ENCODE measurements at places on chromosomes 4 and X. TPM values are rescaled to one million over a fixed set of nuclear protein-coding genes. Genes with fewer than 3 reads are reported as not detected.

RAB40A gene
- total RNA-seq, result not detected

HAND2 gene
- not detected for total RNA-seq

GRCh38 chr4:3387943-3388361 is 53.8 kb upstream of the HGFAC start:
- no peak overlapping the region for H3K4me3 ChIP-seq
- H3K36me3 ChIP-seq, result no peaks in the 10 kb centered on the region
- peaks cover 12% of the 10 kb centered on the region for H3K4me1 ChIP-seq
- DNase-seq, result no peak

GRCh38 chrX:13093529-13094140 is 49.2 kb upstream of the FAM9C start:
- H3K36me3 ChIP-seq, result peaks cover 14% of the 10 kb centered on the region
- no peak for DNase-seq
- peak overlapping the region; percentile 83 for H3K27ac ChIP-seq

SSX1 gene
- not detected for total RNA-seq

DNA sequence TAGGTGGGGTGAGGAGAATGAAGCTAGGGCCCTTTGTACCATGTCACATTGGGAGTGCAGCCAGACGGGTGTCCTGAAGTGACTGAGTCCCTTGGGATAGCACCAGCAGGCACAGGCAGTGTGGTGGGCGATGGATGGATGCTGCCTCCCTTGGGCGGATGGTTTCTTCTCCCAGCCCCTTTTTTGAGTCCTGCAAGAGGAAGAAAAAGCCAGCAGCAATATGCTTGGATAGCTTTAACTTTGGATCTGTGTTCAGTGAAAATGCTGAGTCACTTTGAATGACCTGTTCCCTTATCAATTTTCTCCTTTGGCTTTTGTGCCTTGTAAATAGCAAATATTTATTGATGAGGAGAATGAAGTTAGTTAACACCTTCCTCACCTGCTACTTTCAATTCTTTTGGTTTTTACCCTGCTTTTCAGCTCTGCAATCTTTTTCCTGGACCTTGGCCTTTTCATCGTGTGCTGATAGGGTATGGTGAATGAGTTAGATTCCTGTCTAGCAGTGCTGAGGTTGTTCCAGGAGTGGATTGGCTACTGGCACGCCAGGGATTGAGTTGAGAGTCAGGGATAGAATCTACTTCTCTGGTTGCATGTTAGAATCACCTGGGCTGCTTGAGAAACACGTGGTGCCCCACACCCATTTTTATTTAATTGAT is 10.2 kb downstream of the DCUN1D4 start:
- peaks cover 18% of the 10 kb centered on the region for H3K36me3 ChIP-seq
- H3K4me3 ChIP-seq, result no peak overlapping the region
- H3K27me3 ChIP-seq, result no peaks in the 10 kb centered on the region
- peaks cover 13% of the 10 kb centered on the region for H3K4me1 ChIP-seq
- no peak overlapping the region for H3K27ac ChIP-seq

BEX4 gene
- 8.9 TPM for total RNA-seq

GRCh38 chr4:184895012-184895695 is 69.4 kb upstream of the ACSL1 start:
- peaks cover 3% of the 10 kb centered on the region for H3K4me1 ChIP-seq
- H3K27me3 ChIP-seq, result peaks cover 33% of the 10 kb centered on the region
- H3K27ac ChIP-seq, result no peak overlapping the region

RENBP gene
- 13.6 TPM for total RNA-seq

DNA sequence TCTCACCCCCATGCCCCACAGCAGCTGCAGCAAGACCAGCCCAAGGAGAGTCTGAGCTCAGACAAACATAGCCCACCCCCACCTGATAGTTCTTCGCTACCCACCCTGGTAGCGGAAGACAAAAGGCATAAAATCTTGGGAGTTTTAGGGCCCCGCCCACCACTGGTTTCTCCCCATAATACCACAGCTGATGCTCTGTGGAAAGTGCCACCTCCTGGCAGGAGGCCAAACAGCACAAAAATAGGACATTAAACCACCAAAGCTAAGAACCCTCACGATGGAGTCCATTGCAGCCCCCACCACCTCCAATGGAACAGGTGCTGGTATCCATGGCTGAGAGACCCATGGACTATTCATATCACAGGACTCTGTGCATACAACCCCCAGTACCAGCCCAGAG is 226.7 kb downstream of the SNCA start:
- peaks cover 33% of the 10 kb centered on the region for H3K4me1 ChIP-seq
- no peaks in the 10 kb centered on the region for H3K27me3 ChIP-seq
- H3K4me3 ChIP-seq, result no peak overlapping the region
- H3K27ac ChIP-seq, result no peak overlapping the region
- no peak for DNase-seq

DNA sequence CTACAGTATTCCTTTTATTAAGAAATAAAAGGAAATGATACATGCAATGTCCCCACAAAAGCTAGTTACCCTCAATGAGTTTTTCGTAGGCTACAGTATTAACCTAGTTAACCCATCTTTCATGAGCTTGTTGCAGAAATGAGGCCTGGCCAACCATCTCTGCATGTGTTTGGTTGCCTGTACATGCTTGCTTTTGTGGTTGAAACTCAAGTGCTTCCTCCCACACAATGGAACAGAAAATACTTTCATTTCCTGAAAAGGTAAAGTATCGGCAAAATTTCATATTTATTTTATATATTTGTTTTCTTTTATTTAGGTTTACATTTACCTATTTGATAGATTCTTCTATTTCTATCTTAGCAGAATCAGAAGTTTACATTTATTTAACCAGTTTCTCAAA is 214.6 kb upstream of the FAM241A start:
- peaks cover 15% of the 10 kb centered on the region for H3K27me3 ChIP-seq
- H3K4me3 ChIP-seq, result no peak overlapping the region
- peaks cover 6% of the 10 kb centered on the region for H3K4me1 ChIP-seq
- no peak for DNase-seq

DNA sequence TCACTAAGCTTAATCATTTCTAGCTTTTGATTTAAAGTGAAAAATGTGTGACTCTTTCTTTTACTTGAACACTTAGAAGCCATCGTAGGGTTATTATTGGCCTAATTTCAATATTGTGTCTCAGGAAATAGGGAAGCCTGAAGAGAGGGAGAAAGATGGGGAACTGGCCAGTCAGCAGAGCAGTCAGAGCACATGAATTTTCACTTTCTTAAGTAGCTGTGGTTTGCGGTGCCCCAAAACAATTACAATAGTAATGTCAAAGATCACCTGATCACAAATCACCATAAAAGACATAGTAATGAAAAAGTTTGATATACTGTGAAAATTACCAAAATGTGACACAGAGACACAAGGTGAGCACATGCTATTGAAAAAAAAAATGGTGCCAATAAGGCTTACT is 45.5 kb downstream of the CENPC start:
- H3K27ac ChIP-seq, result no peak overlapping the region
- no peak overlapping the region for H3K4me3 ChIP-seq
- no peak for DNase-seq
- no peaks in the 10 kb centered on the region for H3K27me3 ChIP-seq
- H3K36me3 ChIP-seq, result peaks cover 57% of the 10 kb centered on the region

ZMAT1 gene
- 3.9 TPM for total RNA-seq

GRCh38 chrX:154827194-154828015 is 7.1 kb downstream of the SMIM9 start:
- peaks cover 31% of the 10 kb centered on the region for H3K4me1 ChIP-seq
- peaks cover 2% of the 10 kb centered on the region for H3K27me3 ChIP-seq

- DNase-seq, result no peak
- H3K4me1 ChIP-seq, result no peaks in the 10 kb centered on the region
- H3K4me3 ChIP-seq, result no peak overlapping the region
Observed at GRCh38 chr4:80529026-80529425, 193.5 kb downstream of the CFAP299 start.

SCML2 gene
- total RNA-seq, result 2.2 TPM

- no peak overlapping the region for H3K4me3 ChIP-seq
- H3K36me3 ChIP-seq, result no peaks in the 10 kb centered on the region
- peak; percentile 66 for DNase-seq
- H3K4me1 ChIP-seq, result no peaks in the 10 kb centered on the region
- peaks cover 15% of the 10 kb centered on the region for H3K27me3 ChIP-seq
Observed at GRCh38 chr4:36399762-36400353, 118.4 kb downstream of the DTHD1 start.

DCHS2 gene
- total RNA-seq, result not detected

- no peak for DNase-seq
- H3K27ac ChIP-seq, result no peak overlapping the region
- H3K4me1 ChIP-seq, result no peaks in the 10 kb centered on the region
- H3K27me3 ChIP-seq, result no peaks in the 10 kb centered on the region
Observed at GRCh38 chrX:10831716-10832502, 211.5 kb upstream of the MID1 start.

GSX2 gene
- total RNA-seq, result not detected

GRCh38 chr4:162170509-162170908 is 6.7 kb upstream of the FSTL5 start:
- no peak overlapping the region for H3K27ac ChIP-seq
- H3K36me3 ChIP-seq, result no peaks in the 10 kb centered on the region
- H3K4me1 ChIP-seq, result no peaks in the 10 kb centered on the region
- no peak overlapping the region for H3K4me3 ChIP-seq
- DNase-seq, result no peak

GRCh38 chr4:111849746-111850284 is 295.4 kb upstream of the FAM241A start:
- H3K4me1 ChIP-seq, result no peaks in the 10 kb centered on the region
- H3K4me3 ChIP-seq, result no peak overlapping the region
- no peak overlapping the region for H3K27ac ChIP-seq
- DNase-seq, result no peak

GRCh38 chr4:57404483-57404882 is 294.3 kb upstream of the IGFBP7 start:
- H3K27me3 ChIP-seq, result no peaks in the 10 kb centered on the region
- no peaks in the 10 kb centered on the region for H3K36me3 ChIP-seq
- DNase-seq, result no peak
- no peak overlapping the region for H3K27ac ChIP-seq
- no peak overlapping the region for H3K4me3 ChIP-seq

DNA sequence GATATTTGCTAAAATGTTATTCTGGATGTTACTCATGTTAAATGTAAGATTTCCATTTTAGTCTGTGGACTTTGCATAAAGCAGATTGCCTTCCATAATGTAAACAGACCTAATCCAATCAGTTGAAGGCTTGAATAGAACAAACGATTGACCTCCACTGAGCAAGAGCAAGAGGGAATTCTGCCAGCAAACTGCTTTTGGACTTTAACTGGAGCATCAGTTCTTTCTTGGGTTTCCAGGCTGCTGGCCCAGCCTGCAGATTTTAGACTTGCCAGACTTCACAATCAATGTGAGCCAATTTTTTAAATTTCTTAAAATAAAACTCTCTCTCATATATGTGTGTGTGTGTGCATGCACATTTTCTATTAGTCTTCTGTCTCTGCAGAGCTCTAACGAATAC is 1248.8 kb downstream of the ADGRL3 start:
- no peak overlapping the region for H3K27ac ChIP-seq
- no peak for DNase-seq
- no peak overlapping the region for H3K4me3 ChIP-seq
- no peaks in the 10 kb centered on the region for H3K27me3 ChIP-seq
- no peaks in the 10 kb centered on the region for H3K4me1 ChIP-seq
- no peaks in the 10 kb centered on the region for H3K36me3 ChIP-seq

PPA2 gene
- total RNA-seq, result 78.9 TPM

DNA sequence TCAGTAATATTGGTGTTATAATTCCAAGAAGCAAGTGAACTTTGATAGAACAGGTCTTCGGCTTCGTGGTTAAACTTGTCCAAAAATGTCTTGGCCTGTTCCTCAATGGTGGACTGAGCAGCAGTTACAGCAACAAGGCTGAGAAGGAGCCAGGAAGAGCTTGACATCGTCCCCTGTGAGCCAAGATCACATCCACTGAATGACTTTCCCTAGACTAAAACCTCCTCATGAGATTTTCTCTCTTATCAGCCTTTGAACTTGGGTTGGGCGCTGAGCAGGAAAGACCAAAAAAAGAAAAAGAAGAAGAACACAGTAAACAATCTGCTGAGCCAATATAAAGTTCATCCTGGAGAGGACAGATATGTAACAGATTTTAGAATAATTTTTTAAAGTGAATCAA is at the start of gene ACE2:
ACE2 (minus strand) TSS at position 216 of the 400 bp plus-strand sequence; CDS start at position 167, 49 bp downstream.
- H3K36me3 ChIP-seq, result no peaks in the 10 kb centered on the region
- no peaks in the 10 kb centered on the region for H3K4me1 ChIP-seq
- H3K4me3 ChIP-seq, result no peak within 1 kb of the TSS
- no peak for DNase-seq
- H3K27ac ChIP-seq, result no peak within 1 kb of the TSS

- no peak for DNase-seq
- H3K27me3 ChIP-seq, result no peaks in the 10 kb centered on the region
- peaks cover 20% of the 10 kb centered on the region for H3K4me1 ChIP-seq
- no peak overlapping the region for H3K27ac ChIP-seq
- peaks cover 58% of the 10 kb centered on the region for H3K36me3 ChIP-seq
Observed at GRCh38 chr4:83272900-83273299, 11.7 kb downstream of the COQ2 start.

NPY5R gene
- not detected for total RNA-seq

DNA sequence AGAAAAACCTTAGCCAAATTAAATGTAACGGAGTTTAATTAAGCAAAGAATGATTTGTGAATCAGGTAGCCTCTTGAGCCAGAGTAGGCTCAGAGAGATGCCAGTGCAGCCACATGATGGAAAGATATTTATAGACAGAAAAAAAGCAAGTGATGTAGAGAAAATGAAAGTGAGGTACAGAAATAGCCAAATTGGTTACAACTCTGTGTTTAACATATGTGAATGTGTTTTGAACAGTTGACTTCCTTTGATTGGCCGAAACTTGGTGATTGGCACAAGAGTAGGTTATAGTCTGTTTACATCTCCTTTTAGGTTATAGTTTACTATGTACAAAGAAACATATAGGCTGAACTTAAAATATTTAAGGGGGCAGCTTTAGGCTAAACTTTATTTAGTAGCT is 459.9 kb upstream of the BOD1L1 start:
- no peaks in the 10 kb centered on the region for H3K27me3 ChIP-seq
- no peaks in the 10 kb centered on the region for H3K4me1 ChIP-seq
- no peak overlapping the region for H3K27ac ChIP-seq
- no peak for DNase-seq

- no peaks in the 10 kb centered on the region for H3K4me1 ChIP-seq
- H3K4me3 ChIP-seq, result no peak overlapping the region
- no peak overlapping the region for H3K27ac ChIP-seq
- H3K36me3 ChIP-seq, result peaks cover 15% of the 10 kb centered on the region
- DNase-seq, result no peak
Observed at GRCh38 chrX:130669233-130669632, 233.8 kb downstream of the ENOX2 start.

- H3K4me3 ChIP-seq, result peak overlapping the region; percentile 22
Observed at GRCh38 chrX:123728016-123728415, 4.8 kb downstream of the THOC2 start.

- peaks cover 51% of the 10 kb centered on the region for H3K27me3 ChIP-seq
- H3K4me3 ChIP-seq, result no peak overlapping the region
- H3K4me1 ChIP-seq, result peaks cover 3% of the 10 kb centered on the region
- H3K36me3 ChIP-seq, result no peaks in the 10 kb centered on the region
- no peak overlapping the region for H3K27ac ChIP-seq
- DNase-seq, result no peak
Observed at GRCh38 chr4:165383591-165384073, 4.8 kb downstream of the CPE start.

GRCh38 chr4:56552273-56552672 is 46.7 kb downstream of the ARL9 start:
- peaks cover 8% of the 10 kb centered on the region for H3K4me1 ChIP-seq
- no peak for DNase-seq
- H3K27me3 ChIP-seq, result peaks cover 11% of the 10 kb centered on the region
- H3K36me3 ChIP-seq, result peaks cover 4% of the 10 kb centered on the region
- H3K4me3 ChIP-seq, result no peak overlapping the region

HPSE gene
- total RNA-seq, result 19.0 TPM

GRIA3 gene
- not detected for total RNA-seq

GRCh38 chr4:89324671-89325070 is 17.1 kb upstream of the GPRIN3 start:
- peaks cover 25% of the 10 kb centered on the region for H3K4me1 ChIP-seq
- DNase-seq, result no peak
- H3K4me3 ChIP-seq, result no peak overlapping the region
- no peak overlapping the region for H3K27ac ChIP-seq
- peaks cover 14% of the 10 kb centered on the region for H3K36me3 ChIP-seq
- H3K27me3 ChIP-seq, result no peaks in the 10 kb centered on the region

Measured in activated CD8-positive, alpha-beta T cell treated with anti-CD3 and anti-CD28 coated beads, Interleukin-2, amount 10 ng/mL, durations not matched to agents 7 days and 5 days (primary cell).